Tracheal epithelial cell (primary cell): ENCODE measurements at places on chromosomes 6 and 20. TPM values are rescaled to one million over a fixed set of nuclear protein-coding genes. Genes with fewer than 3 reads are reported as not detected.

The FUT9 gene
- total RNA-seq, result not detected in 2 replicates

The RNF182 gene
- total RNA-seq, result 1.4 TPM in 1 of 2 replicates, not detected in the other

The EYA4 gene
- total RNA-seq, result 2.9 and 10.9 TPM in 2 replicates

The TPX2 gene
- total RNA-seq, result 3.4 and 7.0 TPM in 2 replicates

The BCAS1 gene
- not detected in 2 replicates for total RNA-seq
